ENCODE measurements at places on chromosomes 2 and 18. TPM values are rescaled to one million over a fixed set of nuclear protein-coding genes. Genes with fewer than 3 reads are reported as not detected.

GRCh38 chr18:45357686-45358470 lies 257.4 kb upstream of the SLC14A2 start:
- DNase-seq, result no peak

The VWC2L gene
- total RNA-seq, result not detected

DNA sequence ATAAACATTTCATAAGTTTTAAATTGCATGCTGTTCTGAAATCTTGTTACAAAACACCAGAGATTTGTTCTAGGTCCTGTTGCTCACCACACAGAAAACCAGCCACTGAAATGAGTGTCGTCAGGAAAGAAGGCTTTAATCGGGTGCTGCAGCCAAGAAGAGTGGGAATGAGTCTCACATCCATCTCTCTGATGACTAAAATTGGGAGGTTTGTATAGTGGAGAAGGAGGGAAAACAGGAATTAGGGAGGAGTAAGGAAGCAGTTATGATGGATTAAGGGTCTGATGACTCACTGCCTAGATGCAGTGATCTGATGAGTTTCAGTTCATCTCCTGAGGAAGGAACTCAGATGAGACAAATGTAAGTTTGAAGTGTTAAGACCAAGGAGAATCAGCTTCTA lies 42.1 kb upstream of the GPR39 start:
- no peak for DNase-seq

DNA sequence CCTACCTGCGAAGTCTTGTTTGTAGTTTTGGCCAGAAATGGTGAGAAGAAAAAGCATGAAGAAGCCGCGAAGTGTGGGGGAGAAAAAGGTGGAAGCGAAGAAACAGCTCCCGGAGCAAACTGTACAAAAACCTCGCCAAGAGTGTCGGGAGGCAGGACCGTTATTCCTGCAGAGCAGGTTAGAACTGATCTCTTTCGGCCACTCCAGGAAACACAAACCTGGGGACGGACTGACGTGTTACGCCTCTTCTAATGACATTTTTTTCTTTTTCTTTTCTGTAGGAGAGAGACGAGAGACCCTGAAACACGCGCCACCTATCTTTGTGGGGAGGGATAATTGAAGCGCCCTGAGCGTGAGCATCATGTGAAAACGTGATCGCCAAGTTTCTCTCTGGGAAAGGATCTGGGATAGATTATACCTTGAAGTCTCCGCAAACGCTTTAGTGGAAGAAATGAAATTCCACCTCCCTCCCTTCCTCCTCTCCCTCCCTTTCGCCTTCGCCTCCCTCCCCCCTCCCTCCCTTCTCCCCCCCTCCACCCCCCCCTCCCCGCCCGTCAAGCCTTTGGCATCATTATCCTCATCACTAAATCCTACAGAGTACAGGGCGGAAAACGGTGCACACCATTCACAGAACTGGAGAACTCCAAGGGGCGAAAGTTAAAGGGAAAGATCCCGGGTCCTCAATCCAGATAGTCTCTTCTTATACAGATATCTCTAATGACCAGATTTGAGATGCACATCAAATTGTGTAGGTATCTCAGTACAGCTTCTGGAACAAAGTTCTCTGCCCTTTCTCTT lies at the start of gene ZEB2:
Gene ZEB2, minus strand, starts transcription at position 186 of the 798 bp plus-strand sequence. CDS start 2,769 bp downstream, outside the sequence.
- DNase-seq, result no peak

DNA sequence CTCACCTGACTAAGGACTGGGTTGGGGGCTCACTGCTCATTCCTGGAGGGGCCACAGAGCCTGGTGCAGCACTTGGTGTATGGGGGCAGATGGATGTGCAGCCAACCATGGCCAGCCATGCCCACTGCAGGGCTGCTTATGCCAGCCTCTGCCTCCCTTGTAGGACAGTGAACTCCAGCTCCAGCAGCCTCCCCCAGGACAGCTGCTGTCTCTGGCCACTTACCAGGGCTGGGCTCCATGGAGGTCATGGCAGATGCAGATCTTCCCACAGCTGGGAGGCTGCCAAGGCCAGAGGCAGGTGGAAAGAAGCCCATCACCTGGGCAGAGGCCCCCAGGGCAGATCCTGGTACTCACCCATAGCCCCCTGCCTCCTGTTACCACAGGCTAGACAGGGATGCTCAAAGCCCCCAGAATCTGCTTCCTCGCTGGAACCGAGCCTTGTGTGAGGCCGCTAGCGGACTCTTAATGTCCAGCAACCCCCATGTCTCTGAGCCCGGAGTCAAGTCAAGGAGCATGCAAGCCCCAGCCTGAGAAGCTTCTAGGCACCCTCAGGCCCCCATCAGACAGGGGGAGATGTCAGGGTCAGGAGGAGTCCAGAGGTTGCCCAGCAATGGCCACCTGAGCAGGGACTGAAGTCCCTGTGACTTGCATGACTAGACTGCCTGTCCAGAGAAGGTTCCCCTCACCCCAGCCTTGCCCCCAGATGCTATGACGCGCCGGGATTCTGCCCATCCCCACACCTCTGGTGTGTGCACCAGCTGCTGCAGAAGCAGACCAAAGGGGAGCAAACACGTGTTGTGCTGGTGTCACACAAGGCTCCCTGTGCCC lies 123.6 kb downstream of the TWIST2 start:
- DNase-seq, result no peak

GRCh38 chr2:11955884-11956291 lies 209.5 kb downstream of the LPIN1 start:
- DNase-seq, result no peak

The UXS1 gene
- total RNA-seq, result 40.4 TPM

GRCh38 chr2:164675027-164675426 lies 53.7 kb upstream of the GRB14 start:
- DNase-seq, result no peak

GRCh38 chr2:19868701-19869580 lies 32.8 kb downstream of the TTC32 start:
- no peak for DNase-seq

- no peak for DNase-seq
These were observed 305.9 kb downstream of the HRH4 start for GRCh38 chr18:24766376-24766775.

DNA sequence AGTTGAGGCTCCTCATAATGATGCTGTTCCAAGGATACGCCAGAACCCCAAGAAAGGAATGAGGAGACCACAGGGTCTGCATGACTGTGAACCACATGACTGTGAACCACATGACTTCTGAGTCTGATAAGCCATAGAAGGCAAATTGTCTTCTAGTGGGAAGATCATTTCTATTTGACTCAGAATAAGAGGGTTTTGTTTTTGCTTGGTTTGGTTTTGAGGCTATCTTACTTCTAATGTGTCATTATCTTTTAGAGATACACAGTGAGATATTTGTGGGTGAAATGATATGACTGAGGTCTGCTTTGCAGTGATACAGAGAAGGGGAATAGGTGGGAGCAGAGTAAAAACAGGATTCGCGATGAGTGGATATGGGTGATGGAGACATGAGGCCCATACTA lies 28.9 kb upstream of the BCL2L11 start:
- no peak for DNase-seq

DNA sequence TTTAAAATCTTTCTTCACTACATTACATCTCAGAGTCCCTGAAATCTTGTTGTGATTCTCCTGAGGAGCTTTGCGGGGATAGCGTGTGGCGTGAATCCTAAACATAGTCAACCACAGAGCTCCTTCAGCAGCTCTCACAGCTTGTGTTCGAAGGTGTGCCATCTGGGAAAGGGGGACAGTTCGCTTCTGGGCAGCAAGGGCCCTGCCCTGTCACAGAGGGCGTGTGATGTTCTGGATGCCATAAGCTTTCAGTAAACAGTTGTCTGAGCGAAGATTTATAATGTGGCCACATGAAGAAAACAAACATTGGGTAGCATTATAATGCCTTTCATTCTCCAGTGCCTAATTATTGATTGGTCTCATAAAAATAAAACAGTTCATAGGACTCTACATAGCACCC lies 172.5 kb downstream of the MYO1B start:
- no peak for DNase-seq

DNA sequence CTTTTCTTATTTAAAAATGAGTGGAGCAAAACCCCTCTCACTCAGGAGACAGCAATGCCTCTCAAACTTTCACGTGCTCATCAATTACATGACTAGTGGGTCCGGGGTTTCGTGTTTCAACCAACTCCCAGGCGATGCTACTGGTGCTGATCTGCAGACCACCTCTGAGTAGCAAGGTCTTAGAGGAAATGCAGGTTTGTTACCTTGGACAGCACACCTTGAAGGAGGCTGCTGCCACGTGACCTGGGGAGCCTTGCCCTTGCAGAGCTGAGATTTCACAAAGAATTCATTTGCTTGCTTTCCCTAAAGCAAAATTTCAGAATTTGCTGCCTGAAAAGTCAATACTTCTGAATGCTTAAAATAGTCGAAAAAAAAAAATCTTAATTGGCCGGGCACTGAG lies 32.4 kb downstream of the SMIM21 start:
- no peak for DNase-seq

The SOWAHC gene
- total RNA-seq, result 87.9 TPM

DNA sequence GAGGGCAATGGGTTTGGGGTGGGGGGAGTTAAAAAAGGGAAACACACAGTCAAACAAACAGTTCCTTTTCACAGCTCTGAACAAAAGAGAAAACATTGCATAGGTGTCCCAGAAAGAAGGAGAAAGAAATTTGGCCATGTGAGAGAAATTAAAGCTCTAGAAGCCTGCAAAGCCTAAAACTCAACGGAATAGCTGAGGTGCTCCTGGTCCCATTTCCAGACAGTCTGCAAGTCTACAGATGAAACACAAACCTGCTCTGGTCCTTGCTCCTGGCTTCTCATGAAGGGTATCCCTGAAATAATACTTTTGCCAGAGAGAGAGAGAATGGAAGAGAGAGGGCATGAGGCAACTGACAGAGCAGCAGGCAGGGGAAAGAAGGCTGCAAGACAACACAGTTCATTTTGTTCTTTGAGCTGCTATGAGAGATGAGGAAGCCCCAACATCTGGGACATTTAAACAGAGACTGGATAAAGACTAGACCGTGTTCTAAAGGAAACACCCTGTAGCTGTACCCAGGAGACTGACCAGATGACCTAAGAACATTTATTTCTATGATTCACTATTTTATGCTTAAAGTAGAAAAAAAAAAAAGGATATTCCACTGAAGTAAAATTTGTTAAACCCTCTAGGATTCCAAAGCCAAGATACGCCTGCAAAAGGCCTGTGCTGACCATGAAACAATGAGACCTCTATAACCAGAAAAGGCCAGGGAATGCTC lies 57.3 kb upstream of the CYP26B1 start:
- DNase-seq, result no peak

The KIF5C gene
- total RNA-seq, result 0.09 TPM

DNA sequence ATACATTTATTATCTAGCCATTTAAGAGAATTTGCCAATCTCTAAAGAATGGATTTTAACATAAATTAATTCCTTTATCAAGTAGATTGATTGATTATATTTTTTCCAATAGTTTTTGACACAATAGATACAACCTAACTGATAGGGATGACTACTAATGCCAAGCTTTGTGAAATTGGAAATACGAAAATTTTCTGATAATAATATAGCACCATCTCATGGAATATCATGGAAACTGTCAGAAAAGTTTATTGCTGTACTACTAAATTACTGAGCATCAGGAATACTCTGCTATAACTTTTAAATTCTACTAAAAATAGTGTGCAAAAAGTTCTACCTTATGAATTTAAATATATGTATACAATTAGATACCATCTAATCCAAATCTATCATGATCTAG lies 101.8 kb upstream of the MAP2 start:
- DNase-seq, result no peak

The BCL2 gene
- total RNA-seq, result 3.7 TPM

The MERTK gene
- total RNA-seq, result 1.7 TPM

The SERPINB13 gene
- total RNA-seq, result 175 TPM

The SRD5A2 gene
- total RNA-seq, result not detected

The TXNDC2 gene
- total RNA-seq, result 0.09 TPM

All from esophagus squamous epithelium (tissue), 5 donors.